ENCODE measurements at places on chromosomes 12 and 14.

DNA sequence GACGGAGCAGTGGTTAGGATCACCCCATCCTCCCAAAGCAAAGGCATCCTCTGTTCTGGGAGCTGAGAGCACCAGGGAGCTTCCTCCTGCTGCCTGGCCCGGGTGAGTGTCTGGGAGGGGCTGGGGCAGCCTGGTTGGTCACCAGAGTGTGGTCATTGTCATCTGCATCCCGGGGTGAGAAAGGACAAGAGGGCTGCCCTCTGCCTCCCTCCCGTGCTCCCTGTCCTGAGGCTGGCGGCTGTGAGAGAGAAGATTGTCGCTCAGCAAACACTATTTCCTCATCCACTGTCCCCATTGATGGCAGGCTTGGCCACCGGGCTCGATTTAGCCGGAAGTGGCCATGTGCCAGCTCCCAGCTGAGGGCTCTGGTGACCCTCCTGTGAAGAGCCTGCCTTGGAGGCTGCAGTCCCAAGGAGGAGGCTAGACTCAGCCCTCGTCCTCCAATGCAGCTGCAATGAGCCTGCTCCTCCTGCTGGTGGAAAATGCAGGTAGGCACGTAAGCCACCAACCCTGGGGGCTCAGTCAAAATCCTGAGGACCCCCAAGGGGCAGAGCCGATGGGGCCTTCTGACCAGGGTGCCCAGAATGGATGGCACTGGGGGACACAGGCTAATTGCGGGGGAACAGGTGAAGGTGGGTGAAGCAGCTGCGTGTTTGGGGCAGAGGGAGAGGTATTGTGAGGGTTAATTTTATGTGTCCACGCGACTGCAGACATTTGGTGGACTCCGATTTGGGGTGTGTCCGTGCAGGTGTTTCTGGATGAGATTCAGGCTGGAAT is 155.7 kb downstream of the KIF26A start:
- DNase-seq = no peak

DNA sequence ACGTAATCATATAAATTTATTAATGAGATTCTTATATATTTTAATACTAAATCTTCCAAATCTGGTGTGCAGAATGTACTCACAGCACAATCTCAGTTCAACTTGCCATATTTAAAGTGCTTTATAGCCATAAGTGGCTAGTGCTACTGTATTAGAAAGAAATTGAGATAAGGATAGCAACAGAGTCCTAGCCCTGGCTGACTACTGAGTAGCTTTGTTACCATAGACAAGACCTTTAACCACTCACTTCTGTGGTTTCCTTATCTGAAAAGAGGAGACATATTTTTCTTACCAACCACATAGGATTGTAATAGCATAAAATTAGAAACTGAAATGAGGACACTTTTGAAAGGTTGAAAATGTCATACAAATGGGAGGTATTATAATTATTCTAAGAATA is 2.0 kb upstream of the CHURC1 start:
- no peak for DNase-seq

GRCh38 chr12:60402996-60403395 is 807.2 kb downstream of the SLC16A7 start:
- DNase-seq = no peak

- DNase-seq = no peak
Measured at GRCh38 chr12:112524676-112525425, 106.1 kb downstream of the PTPN11 start.

DNA sequence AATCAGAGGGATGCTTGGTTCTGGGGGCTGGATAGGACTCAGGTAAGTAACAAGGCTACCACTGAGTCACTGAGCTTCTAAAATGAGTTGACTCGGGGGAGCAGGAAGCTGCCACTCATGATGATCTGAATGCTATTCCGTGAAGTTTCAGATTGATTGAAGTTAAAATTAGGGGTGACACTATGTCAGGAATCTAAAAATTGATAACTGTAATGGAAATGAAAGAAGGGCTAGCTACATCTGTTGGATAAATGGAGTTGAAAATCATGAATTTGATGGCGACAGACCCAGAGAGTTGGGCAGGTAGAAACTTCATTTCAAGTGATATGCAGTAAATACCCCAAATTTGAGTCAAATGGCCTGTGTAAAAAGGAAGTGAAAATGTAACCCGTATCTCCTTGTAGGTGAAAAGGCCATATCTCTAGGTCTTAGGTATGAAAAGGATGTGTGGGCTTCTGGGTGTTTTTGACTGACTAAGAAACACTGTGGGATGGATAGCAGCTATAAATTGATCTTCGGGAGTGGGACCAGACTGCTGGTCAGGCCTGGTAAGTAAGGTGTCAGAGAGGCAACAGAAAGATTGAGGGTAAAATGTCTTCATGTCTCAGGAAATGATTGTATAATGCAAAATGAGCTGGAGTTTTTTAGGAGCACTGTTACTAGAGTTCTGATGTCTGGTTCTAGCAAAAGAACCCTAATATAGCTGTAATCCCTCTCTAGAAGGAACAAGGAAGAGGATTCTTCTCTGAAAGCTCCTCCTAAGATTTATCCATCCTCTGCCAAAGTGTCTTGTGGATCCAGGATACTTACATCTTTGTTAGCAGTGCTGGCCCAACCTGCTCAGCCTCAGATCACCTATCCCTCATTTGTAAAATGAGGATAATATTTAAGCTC is 57.3 kb downstream of the DAD1 start:
- DNase-seq = no peak

- peak; percentile 51 for DNase-seq
Measured at GRCh38 chr14:61573748-61574513, 121.4 kb upstream of the HIF1A start.

All from stimulated activated naive CD4-positive, alpha-beta T cell (primary cell).